Stomach (tissue), 19 donors: ENCODE measurements at places on chromosomes 7 and 10. TPM values are rescaled to one million over a fixed set of nuclear protein-coding genes. Genes with fewer than 3 reads are reported as not detected.

GRCh38 chr7:45451342-45452035 lies 122.7 kb upstream of the ADCY1 start:
- no peak for DNase-seq
- H3K4me3 ChIP-seq: no peak overlapping the region
- H3K4me1 ChIP-seq: no peaks in the 10 kb centered on the region
- H3K36me3 ChIP-seq: no peaks in the 10 kb centered on the region
- no peak overlapping the region for H3K27ac ChIP-seq

- H3K4me1 ChIP-seq: no peaks in the 10 kb centered on the region
- no peaks in the 10 kb centered on the region for H3K27me3 ChIP-seq
- DNase-seq: peak; percentile 12
- H3K36me3 ChIP-seq: no peaks in the 10 kb centered on the region
- no peak overlapping the region for H3K27ac ChIP-seq
Observed at GRCh38 chr7:24422441-24423010, 138.5 kb downstream of the NPY start.

DNA sequence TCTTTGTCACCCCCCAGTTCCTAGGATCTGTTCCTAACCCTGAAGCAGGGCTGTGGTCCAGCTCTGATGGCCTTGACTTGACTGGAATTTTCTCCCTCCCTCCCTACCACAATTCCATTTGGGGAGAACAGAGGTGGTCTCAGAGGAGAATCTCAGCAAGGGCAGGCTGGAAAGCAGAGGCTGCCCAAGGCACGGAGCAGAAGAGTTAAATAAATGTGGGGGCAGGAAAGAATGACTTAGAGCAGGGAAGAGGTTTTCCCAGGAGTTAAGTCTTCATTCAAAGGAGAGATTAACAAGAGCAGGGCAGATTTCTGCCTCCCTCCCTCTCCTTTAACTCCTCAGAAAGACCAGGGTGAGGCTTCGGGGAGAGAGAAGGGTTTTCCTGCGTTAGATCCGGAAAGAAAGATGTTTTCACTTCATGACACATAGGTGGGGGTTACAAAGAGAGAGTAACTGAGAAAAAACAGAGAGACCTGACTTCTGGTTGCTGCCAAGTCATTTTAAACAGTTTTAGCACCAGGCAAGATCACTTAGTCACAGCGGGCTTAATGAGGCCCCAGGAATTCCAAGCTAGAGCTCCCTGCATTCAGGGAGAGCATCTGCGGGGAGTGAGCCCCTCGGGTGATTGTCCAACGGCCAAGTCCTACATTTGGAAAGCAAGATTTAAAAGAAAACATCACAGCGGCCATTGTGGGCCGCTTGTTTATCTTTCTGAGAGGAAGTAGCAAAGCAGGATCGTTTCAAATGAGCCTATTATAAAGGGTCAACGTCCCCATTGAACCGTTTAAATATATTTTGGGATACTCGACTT lies 78.7 kb downstream of the ARHGAP22 start:
- no peaks in the 10 kb centered on the region for H3K36me3 ChIP-seq
- H3K4me3 ChIP-seq: no peak overlapping the region
- H3K27me3 ChIP-seq: peaks cover 37% of the 10 kb centered on the region
- H3K4me1 ChIP-seq: peaks cover 13% of the 10 kb centered on the region

DNA sequence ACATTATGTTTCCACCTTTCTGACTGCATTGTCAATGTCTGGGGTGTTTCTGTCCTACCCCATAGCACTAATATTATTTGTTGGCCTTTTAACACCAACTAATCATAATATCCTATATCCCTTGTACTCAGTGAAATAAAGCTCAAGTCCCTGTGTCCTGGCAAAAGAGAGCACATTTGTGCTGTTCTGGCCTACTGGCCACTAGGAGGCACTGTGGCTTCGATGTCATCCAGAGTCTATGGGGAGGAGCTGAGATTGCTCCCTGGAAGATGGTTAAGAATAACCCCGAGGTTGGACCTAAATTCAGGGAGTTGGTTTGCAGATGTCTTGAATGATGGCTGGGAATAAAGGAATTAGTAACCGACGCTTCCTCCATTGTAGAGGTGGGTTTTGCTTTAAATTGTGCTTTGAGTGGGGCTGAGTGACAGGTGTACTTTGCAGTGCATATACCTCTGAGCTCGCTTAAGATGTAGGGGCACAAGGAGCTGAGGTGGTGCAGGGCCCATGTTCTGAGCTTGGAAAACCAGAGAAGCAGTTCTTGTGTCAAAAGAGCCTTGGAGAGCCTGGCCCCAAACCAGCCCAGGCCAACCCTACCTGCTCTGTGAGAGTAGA lies 191.2 kb upstream of the PRSS1 start:
- peaks cover 7% of the 10 kb centered on the region for H3K4me1 ChIP-seq
- no peak overlapping the region for H3K27ac ChIP-seq
- H3K27me3 ChIP-seq: no peaks in the 10 kb centered on the region
- DNase-seq: peak; percentile 39
- no peak overlapping the region for H3K4me3 ChIP-seq

- H3K36me3 ChIP-seq: no peaks in the 10 kb centered on the region
- H3K4me1 ChIP-seq: no peaks in the 10 kb centered on the region
- no peak overlapping the region for H3K27ac ChIP-seq
Observed at GRCh38 chr7:135846339-135846738, 97.7 kb upstream of the FAM180A start.

DNA sequence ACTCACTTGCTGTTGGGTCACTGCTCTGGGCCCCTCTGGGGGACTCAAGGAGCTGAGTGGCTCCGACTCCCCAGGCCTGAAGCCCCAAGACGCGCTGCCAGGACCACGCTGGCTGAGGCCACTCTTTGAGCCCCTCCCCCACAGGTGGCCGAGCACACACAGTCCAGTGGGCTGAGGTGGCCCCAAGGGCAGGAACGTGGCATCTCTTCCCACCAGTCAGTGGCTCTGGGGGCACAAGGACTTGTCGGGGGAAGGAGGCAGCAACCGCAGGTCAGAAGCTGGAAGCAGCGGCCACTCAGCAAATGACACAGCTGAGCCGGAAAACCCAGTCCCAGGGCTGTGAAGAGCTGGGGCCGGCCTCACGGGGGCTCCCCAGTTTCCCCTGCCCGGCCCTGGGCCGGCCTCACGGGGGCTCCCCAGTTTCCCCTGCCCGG lies 24.1 kb downstream of the GRIFIN start:
- peak overlapping the region; percentile 30 for H3K4me3 ChIP-seq
- H3K27ac ChIP-seq: no peak overlapping the region
- H3K36me3 ChIP-seq: no peaks in the 10 kb centered on the region

GAD2 gene
- not detected for total RNA-seq

GRCh38 chr10:18178854-18179483 lies 38.7 kb downstream of the CACNB2 start:
- no peaks in the 10 kb centered on the region for H3K36me3 ChIP-seq
- no peaks in the 10 kb centered on the region for H3K4me1 ChIP-seq
- DNase-seq: no peak
- H3K4me3 ChIP-seq: no peak overlapping the region
- H3K27me3 ChIP-seq: no peaks in the 10 kb centered on the region
- H3K27ac ChIP-seq: peak overlapping the region; percentile 73

DNA sequence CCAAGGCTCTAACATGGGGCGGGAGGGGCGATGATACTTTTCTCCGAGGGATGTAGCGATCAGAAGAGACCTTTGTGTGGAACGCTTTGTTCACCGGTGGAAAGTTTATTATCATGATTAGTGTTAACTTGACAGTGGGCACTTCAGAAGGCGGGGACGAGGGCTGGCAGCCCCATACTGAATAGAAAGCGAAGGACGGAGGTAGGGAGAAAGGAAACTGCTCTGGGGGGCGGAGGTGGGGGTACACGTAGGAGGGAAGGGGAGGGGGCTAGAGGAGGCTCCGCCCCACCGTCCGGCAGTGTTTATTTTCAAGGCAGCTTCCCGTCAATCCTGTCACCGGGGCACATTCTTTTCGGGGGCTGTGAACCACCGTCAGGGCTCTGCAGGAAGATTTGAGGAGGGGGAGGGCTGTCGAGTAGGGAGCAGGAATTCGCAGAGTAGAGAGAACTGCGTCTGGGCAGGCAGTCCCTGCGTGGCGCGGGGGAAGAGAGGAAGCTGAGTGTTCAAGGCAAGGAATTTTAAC lies 9.4 kb upstream of the NKX2-3 start:
- peaks cover 60% of the 10 kb centered on the region for H3K27me3 ChIP-seq
- H3K4me1 ChIP-seq: peaks cover 27% of the 10 kb centered on the region
- peak overlapping the region; percentile 39 for H3K27ac ChIP-seq
- no peak overlapping the region for H3K4me3 ChIP-seq

NPY gene
- not detected for total RNA-seq
